Cerebellar nuclear complex (tissue), 1 donor: ENCODE measurements at places on chromosomes 7 and 10.

DNA sequence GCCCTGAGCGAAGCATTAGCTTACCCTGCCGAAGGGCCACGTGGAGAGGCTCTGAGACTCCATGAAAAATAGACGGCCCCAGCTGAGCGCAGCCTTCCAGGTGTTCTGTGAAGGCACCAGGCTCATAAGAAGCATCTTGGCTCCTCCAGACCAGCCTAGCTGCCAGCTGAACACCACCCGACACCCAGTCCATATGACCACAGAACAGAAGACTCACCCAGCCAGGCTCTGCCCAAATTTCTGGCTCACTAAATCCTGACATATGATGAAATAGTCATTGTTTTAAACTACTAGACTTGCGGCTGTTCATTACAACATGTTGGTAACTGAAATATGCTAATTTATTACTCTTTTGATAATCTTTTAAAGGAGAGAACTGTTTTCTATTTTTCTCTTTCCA lies 99.5 kb upstream of the ABI1 start:
- DNase-seq, result no peak

DNA sequence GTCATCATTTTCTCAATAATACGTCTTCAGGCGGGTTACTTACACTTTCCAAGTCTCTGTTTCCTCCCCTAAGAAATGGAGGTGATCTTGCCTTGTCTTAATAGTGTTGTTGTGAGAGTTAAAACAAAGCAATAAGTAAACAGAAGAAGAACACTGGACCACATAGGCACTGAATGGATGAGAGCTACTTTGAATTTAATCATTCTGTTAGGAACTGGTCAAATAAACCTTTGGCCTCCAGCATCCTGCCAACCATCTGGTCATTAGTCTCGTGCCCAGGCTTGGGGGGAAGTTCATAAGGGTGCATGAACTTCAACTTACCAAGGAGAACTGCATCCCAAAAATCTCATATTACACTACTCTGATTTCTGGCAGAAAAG lies 109.4 kb upstream of the C7orf33 start:
- DNase-seq, result no peak

GRCh38 chr7:84895563-84895962 lies 291.3 kb downstream of the SEMA3D start:
- no peak for DNase-seq

DNA sequence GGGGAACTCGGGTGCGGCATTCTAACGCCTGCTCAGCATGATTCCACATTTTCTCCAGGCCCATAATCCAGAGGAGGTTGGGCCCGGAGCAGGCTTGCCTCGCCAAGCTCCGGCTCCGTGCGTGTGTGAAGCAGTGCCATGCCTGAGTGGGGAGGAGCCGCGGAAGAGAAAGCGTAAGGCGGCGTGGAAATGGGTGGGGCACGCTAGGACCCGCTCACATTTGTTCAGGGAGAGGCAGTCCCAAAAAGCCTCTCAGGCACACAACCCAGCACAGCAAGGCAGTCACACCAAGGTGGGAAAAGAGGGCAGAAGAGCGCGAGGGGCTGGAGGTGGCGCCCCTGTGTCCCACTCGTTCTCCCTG lies 695 bp upstream of the VDAC2 start:
- no peak for DNase-seq

DNA sequence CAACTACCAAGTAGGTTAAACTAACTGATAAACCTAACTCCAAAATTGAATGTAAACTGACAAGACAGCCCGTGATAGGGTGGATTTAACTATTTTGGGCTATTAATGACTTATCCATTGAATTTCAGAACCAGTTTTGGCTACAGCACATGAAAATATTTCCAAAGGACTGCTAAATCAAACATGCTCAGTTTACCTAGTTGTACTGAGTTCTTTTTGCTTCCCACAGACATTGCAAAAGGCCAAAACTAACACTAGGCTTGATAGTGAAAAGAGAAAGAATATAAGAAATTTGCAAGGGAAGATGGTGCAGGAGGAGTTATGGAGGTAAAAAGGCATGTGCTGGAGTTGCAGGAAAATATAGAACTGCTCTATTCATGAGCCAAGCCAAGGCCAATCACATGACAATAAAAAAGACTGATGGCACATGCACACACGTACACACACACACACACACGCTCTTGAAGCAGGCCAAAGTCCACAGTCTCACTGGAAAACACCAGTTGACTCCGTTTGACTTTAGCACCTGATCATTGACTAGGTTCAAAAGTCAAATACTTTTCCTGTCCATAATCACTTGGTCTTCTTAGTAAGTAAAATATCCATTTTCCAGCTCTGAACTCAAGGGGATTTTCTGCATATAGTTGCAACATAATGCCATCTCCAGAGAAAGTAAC lies 76.0 kb upstream of the AGBL3 start:
- no peak for DNase-seq

DNA sequence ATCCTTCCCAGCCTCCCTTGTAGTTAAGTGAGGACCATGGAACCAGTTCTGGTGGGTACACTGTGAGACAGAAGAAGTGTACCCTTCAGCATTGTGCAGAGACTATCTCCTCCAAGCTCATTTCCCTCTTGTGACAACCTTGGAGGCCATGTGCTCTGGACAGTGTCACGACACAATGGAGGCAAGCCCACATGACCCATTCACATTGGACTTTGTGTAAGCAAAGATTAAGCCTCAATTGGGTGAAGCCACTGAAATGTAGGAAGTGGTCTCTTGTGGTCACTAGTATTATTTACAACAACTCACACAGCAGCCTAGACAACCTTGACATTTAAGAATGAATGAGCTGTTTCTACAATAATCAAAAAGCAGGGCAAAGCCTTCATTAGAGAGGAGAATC lies 124.2 kb downstream of the INHBA start:
- DNase-seq, result no peak
